Activated T-cell treated with anti-CD3 and anti-CD28 coated beads, Interleukin-2, amount 50 U/mL, for 72 hours (primary cell): ENCODE measurements at places on chromosomes 6 and 20. TPM values are rescaled to one million over a fixed set of nuclear protein-coding genes. Genes with fewer than 3 reads are reported as not detected.

GRCh38 chr6:160174681-160175080, 53.1 kb downstream of the SLC22A1 start:
- DNase-seq: no peak
- no peak overlapping the region for H3K4me3 ChIP-seq
- H3K4me1 ChIP-seq: no peaks in the 10 kb centered on the region
- H3K27me3 ChIP-seq: peaks cover 26% of the 10 kb centered on the region

DNA sequence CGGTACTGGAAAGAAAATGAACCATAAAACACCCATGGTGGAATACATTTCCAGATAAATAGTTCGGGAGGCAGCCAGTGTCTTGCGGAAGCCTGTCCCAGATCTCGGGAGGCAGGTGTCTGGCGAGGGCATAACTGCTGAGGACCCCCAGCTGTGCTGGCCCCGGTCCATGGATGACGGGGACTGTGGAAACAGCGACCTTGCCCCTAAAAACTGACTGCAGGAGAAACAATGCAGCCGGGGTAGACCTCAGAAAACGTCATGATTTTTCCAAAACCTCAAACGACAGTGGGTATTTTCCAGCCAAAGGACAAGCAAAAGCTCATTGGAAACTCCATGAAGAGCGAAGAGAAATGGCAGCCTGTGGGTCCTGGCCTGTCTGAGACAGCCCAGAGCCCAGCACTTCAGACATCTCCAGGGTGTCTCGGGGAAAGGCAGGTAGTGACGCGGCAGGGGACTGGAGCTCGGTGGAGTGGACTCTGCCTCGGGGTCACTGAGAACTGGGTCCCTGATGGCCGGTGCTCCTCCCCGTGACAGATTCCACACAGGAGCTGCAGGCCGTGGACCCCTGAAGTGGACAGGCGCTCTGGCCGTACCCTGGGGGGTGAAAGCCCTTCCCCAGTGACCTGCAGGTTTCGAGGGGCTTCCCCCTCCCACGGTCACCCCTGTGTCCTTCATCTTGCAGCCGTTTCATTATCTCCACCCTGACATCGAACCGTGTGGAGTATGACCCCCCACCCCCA, 188.6 kb downstream of the SYNDIG1 start:
- H3K4me1 ChIP-seq: no peaks in the 10 kb centered on the region
- H3K4me3 ChIP-seq: no peak overlapping the region
- no peaks in the 10 kb centered on the region for H3K36me3 ChIP-seq
- DNase-seq: no peak

- no peaks in the 10 kb centered on the region for H3K36me3 ChIP-seq
- H3K4me1 ChIP-seq: peaks cover 15% of the 10 kb centered on the region
- H3K27me3 ChIP-seq: no peaks in the 10 kb centered on the region
- H3K27ac ChIP-seq: no peak overlapping the region
- no peak for DNase-seq
Observed at GRCh38 chr20:56358070-56358469, 704 bp upstream of the FAM210B start.

The ZBTB12 gene
- total RNA-seq: 0.88 TPM

The SMLR1 gene
- not detected for total RNA-seq

The NHSL1 gene
- 1.6 TPM for total RNA-seq

The LAMA4 gene
- total RNA-seq: 0.14 TPM
